Foreskin keratinocyte (primary cell): ENCODE measurements at places on chromosomes 5 and 9. TPM values are rescaled to one million over a fixed set of nuclear protein-coding genes. Genes with fewer than 3 reads are reported as not detected.

Gene SLC35A4
- polyA plus RNA-seq: 45.7 and 46.3 TPM in 2 replicates

Gene FAM151B
- 0.68 and 0.70 TPM in 2 replicates for polyA plus RNA-seq

Gene IRGM
- not detected in 2 replicates for polyA plus RNA-seq

Gene C5orf22
- 7.3 and 8.2 TPM in 2 replicates for polyA plus RNA-seq

DNA sequence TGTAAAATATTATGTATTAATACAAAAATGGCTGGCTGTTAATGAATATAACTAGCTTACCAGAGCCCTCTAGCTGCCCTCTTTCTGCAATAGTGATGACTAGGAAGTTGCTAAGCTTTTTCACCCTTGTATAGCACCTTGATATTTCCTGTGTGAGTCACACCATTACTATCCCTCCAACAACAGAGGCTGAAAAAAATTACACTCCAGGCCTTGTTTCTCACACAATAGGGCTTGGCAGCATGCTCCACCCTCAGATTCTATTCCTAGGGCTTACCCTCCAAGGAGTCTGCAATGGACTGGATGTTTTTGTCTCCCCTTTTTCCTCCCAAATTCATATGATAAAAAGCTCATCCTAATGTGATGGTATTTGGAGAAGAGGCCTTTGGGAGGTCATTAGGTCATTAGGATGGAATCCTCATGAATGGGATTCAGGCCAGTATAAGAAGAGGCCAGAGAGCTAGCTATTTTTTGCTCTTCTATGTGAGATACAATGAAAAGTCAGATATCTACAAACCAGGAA lies 184.6 kb upstream of the MAP1B start:
- peak; percentile 86 for DNase-seq

DNA sequence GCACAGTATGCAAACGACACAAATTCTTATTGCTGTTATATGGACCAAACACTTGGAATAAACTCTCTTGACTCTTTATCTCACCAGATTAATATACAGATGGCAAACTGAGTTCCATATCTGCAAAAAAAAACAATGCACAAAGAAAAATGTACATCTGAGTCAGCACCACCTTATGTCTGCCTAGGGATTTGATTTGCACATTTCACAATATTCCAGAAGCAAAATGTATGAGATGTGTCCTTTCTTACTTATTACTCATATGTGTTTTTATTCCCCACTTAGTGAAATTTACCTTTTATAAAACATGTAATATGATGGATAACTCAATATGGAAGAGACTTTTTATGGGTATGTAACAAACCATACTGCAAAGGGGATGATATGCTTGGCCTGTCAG lies 236.9 kb downstream of the GLIS3 start:
- DNase-seq: peak; percentile 47

- no peak for DNase-seq
Observed at GRCh38 chr5:83531661-83532060, 60.1 kb downstream of the VCAN start.

- no peak for DNase-seq
Observed at GRCh38 chr9:73807952-73808351, 656.3 kb downstream of the ANXA1 start.

- DNase-seq: no peak
Observed at GRCh38 chr5:139659695-139660101, 11.5 kb downstream of the CXXC5 start.

DNA sequence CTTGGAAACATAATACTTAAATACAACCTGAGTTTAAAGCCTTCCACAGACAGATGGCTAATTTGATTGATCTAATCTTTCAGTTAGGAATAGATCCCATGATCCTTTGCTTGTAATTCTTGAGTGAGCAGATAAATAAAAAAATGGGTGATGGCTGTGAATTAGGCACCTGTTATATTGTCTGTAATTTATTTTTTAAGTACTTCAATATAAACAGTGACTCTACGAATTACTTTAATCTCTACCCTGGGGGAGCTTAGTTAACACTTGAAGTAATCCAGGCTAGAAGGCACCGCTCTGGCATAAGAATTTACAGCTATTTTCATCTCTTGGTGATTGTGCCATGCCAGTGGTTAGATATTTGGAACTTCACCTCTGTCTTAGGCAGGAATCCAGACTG lies 9.0 kb downstream of the EGFLAM start:
- DNase-seq: no peak

DNA sequence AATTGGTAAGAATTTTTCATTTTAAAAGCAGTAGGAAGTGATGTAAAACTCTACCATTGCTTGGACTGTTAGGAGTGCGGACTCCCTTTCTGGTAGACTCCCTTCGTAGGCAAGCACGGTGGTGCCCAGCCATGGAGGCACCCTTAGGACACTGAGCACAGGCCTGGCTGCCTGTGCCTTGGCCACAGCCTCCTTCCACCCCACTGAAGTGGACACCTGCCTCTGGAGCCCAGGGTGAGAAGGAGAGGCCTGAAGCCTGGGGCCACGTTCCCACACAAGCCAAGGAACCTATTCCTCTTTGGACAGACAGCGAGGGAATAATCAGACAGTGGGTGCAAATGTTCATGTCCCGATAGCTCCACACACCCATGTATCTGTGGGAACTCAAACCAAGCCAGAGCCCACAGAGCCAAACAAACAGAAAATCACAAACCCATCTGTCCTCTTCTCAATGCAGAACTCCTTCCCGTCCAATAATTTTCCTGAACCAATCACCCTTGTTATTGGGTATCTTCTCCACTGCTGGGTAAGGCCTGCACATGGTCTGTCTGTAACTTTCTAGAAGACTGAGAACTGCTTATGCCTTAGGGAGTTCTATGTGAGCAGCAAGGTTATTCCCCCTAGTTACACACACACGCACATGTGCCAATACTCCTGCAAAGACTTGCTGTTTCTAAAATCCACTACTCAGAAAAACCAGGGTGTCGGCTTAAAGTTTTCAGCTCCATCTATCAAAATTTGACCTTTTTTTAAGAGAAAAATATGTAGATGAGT lies 45.2 kb downstream of the UBE2QL1 start:
- no peak for DNase-seq

DNA sequence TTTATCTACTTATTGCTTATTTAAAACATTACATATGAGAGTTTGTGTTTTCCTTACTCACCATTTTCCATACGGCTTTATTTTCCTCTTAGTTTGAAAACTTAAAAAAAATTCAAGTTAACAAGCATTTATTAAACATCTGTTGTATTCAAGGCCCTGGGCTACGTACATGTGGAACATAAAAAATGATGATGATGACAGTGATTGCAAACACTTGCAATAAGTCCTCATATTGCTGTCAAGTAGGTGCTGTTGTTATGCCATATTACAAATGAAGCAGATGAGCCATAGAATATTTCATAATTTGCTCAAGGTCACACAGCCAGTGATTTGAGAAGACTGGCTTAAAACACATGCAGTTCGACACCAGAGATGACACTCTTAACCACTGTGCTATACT lies 180.6 kb downstream of the COMMD10 start:
- DNase-seq: no peak

DNA sequence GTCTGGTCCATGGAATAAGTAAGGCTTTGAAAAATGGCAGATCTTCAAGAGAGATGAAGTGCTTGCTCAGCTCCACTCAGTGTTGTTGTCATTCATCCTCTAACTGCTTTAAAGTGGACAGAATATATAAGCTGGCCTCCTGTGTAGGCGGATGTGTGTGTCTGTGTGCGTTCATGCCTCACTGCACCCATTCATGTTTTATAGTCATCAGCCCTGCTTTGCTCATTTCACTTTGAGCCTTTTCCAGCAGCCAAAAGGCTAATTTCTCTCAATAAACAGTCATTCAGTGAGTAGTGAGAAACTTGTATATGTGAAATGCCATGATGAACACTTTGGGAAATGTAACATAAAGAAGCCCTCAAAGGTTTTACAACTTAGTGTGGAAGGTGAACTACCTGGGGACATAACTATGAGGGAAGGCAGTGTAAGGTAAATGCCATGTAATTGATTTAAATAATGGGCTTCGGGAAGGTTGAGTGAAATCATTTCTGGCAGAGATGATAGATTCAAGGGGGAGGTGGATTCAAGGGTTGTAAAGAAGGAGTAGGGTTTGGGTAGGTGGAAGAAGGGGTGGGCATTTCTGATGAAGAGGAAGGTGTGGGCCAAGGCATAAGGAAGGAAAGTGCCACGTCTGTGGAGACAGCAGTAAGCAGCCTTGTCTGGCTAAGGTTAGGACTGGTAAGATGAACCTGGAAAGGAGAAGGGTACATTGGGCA lies 15.7 kb downstream of the TTC23L start:
- DNase-seq: no peak

DNA sequence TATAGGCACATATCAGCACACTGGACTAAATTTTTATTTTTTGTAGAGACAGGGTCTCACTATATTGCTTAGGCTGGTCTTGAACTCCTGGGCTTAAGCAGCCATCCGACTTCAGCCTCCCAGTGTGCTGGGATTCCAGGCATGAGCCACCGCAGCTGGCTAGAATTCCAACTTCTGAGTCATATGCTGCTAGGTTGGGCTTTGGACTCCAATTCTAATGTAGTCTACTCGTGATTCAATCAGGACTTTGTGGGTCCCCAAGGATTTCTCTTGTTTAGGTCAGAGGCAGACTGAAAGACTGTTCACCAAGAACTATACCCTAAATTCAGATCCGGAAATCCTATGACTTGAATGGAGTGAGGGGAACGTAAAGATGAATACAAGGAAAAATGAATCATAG lies 68.2 kb upstream of the CHD1 start:
- DNase-seq: no peak
